Upper lobe of left lung (tissue), 6 donors: ENCODE measurements at places on chromosomes 6 and 20. TPM values are rescaled to one million over a fixed set of nuclear protein-coding genes. Genes with fewer than 3 reads are reported as not detected.
A peak's percentile ranks its signal among the peaks of the same experiment; 100 is the strongest.

GRCh38 chr6:31567531-31568370 is 4.3 kb upstream of the LTA start:
- H3K27me3 ChIP-seq, result no peaks in the 10 kb centered on the region
- H3K4me3 ChIP-seq, result no peak overlapping the region
- H3K4me1 ChIP-seq, result no peaks in the 10 kb centered on the region
- DNase-seq, result no peak

- H3K27me3 ChIP-seq, result no peaks in the 10 kb centered on the region
- no peak overlapping the region for H3K27ac ChIP-seq
- no peak overlapping the region for H3K4me3 ChIP-seq
- H3K36me3 ChIP-seq, result no peaks in the 10 kb centered on the region
- H3K4me1 ChIP-seq, result no peaks in the 10 kb centered on the region
- DNase-seq, result no peak
Measured at GRCh38 chr20:21569586-21569985, 55.7 kb upstream of the NKX2-2 start.

- no peak for DNase-seq
- H3K4me3 ChIP-seq, result no peak overlapping the region
- no peak overlapping the region for H3K27ac ChIP-seq
- peaks cover 15% of the 10 kb centered on the region for H3K36me3 ChIP-seq
- no peaks in the 10 kb centered on the region for H3K4me1 ChIP-seq
Measured at GRCh38 chr6:144595266-144595665, 310.1 kb downstream of the UTRN start.

DNA sequence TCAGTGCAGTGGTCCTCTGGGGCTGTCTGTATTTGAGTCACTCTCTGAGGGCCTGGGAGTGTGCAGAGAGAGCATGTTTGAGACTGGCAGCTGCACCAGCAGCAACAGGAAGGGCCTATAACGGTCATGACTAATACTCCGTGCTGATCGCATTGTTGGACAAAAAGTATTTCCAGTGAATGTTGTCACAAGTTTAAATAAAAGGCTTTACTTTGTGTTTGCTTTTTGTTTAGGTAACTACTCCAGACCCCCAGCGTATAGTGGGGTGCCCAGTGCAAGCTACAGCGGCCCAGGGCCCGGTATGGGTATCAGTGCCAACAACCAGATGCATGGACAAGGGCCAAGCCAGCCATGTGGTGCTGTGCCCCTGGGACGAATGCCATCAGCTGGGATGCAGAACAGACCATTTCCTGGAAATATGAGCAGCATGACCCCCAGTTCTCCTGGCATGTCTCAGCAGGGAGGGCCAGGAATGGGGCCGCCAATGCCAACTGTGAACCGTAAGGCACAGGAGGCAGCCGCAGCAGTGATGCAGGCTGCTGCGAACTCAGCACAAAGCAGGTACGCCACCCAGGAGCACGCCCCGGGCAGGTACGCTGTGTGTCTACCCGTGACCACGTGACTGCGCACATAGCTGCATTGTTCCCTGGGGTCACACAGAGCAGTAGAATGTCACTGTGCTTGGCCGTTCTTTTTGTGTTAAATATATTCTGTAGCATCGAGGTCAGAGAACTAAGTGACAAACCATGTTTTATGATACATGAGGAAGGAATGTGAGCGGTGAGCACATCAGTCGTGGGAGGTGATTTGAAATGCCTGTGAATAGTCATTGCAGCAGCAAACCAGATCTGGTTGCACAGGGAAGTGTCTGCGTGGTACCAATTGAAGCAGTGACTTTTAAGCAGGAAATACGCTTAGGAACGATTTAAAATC is 174.7 kb downstream of the TMEM242 start:
- no peaks in the 10 kb centered on the region for H3K27me3 ChIP-seq
- peaks cover 24% of the 10 kb centered on the region for H3K4me1 ChIP-seq
- peaks cover 27% of the 10 kb centered on the region for H3K36me3 ChIP-seq
- H3K27ac ChIP-seq, result peak overlapping the region; percentile 50
- no peak overlapping the region for H3K4me3 ChIP-seq

DNA sequence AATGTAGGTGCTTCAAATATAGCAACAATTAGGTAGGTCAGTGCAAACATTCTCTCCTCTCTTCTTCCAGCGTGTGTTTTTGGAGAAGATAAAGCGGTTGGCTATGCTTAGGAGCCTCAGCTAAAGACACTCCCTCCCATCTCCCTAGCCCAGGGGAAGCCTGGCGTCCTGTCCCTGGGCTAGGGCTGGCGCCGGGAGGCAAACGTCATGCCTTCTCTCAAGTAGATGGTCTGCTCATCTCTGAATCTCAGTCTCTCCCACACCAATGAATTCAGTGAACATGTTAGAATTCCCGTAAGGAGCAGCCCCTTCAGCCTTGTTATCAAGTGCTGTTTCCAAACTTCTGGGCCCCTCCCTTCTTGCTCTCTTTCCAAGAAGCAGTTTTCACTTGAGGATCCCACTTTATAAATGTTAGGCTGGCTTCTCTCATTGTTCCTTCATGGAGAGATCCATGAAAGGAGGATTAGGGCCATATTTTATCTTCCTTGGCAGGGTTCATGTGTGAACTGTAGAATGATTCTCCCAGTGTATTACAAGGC is 142.8 kb downstream of the CLIC5 start:
- H3K36me3 ChIP-seq, result no peaks in the 10 kb centered on the region
- no peaks in the 10 kb centered on the region for H3K27me3 ChIP-seq
- peak; percentile 48 for DNase-seq
- H3K4me1 ChIP-seq, result no peaks in the 10 kb centered on the region
- no peak overlapping the region for H3K4me3 ChIP-seq
- no peak overlapping the region for H3K27ac ChIP-seq

Gene TP53TG5
- total RNA-seq, result not detected
